ENCODE measurements at places on chromosomes 2 and 18. TPM values are rescaled to one million over a fixed set of nuclear protein-coding genes. Genes with fewer than 3 reads are reported as not detected.

DNA sequence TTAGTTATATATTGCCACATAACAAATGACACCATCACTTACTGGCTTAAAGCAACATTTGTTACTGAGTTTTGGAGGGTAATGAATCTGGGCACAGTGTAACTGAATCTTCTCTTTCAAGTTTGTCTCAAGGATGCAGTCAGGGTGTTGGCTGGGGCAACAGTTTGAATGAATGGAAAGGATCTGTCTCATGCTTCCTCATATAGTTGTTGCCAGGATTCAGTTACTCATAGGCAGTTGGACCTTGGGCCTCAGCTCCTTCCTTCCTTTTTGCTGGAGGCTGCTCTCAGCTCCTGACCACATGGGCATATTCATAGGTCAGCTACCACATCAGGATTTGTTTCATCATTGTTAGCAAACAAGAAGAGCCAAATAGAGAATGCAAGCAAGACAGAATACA is 466.1 kb upstream of the MC4R start:
- DNase-seq: no peak

- DNase-seq: no peak
Observed at GRCh38 chr2:84833481-84834150, 47.3 kb downstream of the TRABD2A start.

GCKR gene
- total RNA-seq: not detected

GRCh38 chr2:217725409-217725808 is 277.4 kb downstream of the TNS1 start:
- DNase-seq: no peak

GRCh38 chr2:240579771-240580614 is 6.5 kb upstream of the CAPN10 start:
- peak; percentile 57 for DNase-seq

GRCh38 chr2:220533485-220533884 is 906.1 kb downstream of the SLC4A3 start:
- no peak for DNase-seq

DNA sequence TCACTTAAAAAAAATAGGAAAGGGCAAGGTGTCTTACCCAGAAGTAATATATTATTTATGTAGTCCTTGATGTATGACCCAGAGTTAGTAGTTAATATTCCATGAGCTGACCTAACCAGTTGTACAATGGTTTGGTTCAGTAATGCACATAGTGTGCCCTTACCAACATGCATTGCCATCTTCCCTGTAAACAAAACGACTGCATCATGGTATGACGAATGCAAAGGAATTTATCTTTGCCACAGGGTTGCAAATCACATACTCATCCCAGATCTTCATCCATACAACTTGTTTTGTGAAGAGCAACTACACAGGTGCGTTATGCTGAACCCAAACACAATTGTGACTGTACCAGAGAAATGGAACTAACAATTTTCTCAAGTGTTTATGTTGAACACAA is 68.9 kb upstream of the ZSWIM2 start:
- no peak for DNase-seq

DNA sequence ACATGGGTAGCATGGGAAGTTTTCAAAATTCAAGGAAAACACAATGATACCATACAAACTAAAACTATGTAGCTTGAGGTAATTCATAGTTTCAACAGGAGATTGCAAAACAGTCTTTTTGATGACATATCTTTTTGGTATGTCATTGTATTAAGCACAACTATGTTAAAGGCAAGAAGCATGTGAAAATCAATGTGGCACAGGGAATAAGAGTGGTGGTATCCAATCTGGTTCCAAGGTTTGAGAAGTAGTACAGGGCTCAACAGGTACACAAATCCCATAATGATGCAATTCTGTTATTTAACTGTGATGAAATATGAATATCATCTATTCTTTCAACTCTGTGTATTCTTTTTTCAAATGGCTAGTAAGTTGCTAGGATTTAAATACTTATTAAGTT is 16.4 kb upstream of the DLX2 start:
- no peak for DNase-seq

- no peak for DNase-seq
Observed at GRCh38 chr18:63961435-63961980, 8.4 kb upstream of the SERPINB8 start.

DNA sequence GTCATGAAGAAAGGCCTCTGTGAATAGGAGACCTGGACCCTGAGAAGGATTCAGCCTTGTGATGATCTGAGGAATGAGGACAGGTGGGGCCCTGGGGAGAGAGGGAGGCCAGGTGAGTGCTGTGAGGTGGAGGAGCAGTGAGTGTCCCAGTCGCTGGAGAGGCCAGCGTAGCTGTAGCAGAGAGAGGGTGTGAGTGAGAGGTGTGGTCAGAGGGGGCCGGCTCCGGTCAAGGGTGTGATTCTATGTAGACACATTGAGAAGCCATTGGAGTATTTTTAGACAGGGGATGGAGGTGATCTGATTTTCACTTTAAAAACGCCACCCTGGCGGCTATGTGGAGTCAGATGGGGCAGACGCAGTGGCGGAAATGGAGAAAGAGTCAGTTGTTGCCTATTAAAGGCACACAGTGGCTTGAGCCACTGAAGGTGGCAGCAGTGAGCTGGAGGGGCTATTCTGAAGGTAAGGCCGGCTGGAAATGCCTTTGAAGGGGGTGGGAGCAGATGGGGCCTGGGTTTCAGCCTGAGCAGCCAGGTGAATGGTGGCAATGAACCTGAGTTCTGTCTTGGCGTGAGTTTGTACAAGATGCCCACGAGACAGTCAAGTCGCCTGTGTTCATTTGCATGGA is 55.6 kb downstream of the GREB1 start:
- DNase-seq: no peak

- DNase-seq: no peak
Observed at GRCh38 chr2:176817061-176817565, 395.5 kb upstream of the HNRNPA3 start.

DNA sequence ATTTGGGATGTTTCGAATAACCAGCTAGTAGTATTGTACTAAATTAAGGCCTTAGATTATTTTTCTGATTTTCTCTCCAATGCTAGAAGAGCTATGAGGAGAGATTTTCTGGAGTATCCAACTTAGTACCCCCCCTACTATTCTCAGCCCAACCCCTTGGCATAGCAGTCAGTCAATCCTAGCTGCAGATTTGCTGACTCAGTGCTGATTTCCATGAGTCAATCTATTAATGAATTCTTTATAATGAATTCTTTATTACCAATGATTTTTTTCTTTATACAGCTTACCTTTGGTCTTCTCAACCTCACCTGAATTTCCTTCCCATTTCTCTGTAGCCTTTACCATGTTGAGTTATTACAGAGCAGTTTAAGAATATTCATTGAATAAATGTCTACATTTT is 192.8 kb upstream of the ETAA1 start:
- no peak for DNase-seq

GRCh38 chr2:7348761-7349160 is 431.5 kb downstream of the RNF144A start:
- no peak for DNase-seq

GRCh38 chr18:38545071-38545470 is 979.5 kb upstream of the CELF4 start:
- no peak for DNase-seq

GRCh38 chr2:208545403-208546042 is 138.9 kb downstream of the PTH2R start:
- no peak for DNase-seq

- DNase-seq: no peak
Observed at GRCh38 chr2:97745474-97746174, 32.2 kb downstream of the ZAP70 start.

DNA sequence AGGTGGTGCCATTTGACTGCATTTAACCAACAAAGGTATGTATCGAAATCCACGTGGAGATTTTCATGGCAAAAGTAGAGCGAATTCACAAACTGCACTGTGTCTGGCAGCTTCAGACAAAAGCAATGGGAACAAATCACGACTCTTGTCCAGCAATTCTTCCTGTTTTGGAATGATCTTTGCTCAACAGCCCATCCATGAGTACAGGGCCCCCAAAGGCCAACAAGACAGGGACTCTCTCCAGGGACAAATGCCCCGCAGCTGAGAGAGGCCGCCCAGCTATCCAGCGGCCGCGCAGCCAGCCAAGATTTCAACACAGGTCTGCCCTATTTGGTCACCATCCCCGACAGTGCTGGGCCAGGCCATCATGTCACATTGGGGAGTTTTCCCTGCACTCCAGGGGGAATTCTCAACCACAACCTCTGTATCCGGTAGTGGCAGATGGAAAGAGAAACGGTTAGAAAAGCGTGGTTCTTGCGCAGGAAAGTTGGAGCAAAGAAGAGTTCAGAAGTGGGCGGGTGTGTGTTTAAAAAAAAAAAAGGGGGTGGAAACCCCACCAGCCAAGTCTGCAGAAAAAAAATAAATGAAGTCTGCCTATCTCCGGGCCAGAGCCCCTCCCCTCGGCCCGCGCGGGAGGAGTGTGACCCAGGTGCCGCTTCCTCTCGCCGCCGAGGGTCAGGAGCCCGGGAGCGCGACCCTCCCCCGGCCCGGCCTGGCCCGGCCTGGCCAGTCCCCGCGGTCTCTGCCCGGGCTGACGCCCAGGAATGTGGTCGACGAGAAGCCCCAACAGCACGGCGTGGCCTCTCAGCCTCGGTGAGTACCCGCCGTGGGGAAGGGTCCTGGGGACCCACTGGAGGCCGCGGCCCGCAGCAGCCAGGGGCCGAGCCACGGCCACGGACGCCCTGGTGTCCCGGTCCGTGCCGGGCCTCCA is at the start of gene GYPC:
GYPC (plus strand) TSS at position 659 of the 931 bp plus-strand sequence; CDS start at position 765, 106 bp downstream.
- DNase-seq: peak; percentile 62

ANKRD62 gene
- total RNA-seq: not detected

DNA sequence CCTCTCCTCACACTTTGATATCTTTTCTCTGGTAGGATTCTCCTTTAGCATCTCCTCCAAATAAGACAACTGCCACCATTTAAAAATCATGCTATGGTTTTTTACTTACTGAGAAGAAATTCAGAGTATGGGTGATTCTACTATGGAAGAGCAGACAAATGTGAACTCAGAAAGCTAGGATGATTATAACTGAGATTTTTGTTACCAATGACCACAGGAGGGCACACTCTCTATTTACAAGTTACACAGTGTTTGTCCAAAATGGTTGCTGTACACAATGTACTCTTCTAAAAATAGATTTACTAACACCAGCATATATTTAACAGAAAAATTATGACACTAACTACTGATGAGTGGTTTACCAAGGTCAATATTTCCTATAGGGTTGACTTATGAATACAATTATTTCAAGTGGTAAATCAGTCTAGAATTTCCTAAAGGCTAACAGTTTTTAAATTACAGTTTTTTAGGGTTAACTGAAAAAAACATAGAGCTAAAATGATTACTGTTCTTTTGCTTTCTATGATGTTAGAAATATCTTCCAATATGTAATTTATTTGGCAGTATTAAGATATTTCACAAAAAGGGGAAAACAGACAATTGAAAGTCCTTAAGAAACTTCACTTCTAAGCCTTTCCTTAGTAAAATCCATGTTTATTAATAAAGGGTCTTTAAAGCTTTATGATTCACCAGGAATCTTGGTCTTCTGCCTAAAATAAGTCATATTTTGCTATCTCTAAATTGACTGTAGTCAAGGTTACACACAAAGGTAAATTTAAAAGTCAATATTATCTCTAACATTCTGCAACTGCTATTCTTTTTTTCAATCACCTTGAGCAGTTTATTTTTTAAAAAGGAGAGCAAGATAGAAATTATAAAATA is 57.2 kb downstream of the MAP4K3 start:
- no peak for DNase-seq

SLC5A7 gene
- total RNA-seq: not detected

DNA sequence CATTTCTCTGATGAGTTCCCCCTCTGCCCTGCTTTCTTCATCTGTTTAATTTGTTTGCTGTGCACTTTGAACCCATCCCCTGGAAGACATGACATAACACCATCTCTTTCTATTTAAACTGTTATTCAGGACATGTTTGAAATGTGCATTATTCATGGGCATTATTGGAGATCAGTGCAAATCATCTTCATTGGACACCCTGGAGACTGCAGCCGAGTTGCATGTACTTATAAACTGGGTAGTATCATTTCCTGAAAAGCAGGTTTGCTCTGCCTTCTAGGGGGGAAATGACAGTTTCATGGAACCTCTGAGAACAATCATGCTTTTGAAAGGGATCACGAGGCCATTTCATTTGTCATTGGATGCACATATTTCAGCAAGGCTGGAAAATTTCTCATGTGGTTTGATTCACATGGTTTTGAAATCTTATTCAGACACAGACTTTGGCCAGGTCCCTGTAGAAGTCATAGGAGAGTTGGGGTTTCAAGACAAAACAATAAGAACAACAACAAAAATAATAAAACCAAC is 462.8 kb upstream of the MEX3C start:
- no peak for DNase-seq

GRCh38 chr2:239579524-239580198 is 178.8 kb upstream of the HDAC4 start:
- no peak for DNase-seq

DNA sequence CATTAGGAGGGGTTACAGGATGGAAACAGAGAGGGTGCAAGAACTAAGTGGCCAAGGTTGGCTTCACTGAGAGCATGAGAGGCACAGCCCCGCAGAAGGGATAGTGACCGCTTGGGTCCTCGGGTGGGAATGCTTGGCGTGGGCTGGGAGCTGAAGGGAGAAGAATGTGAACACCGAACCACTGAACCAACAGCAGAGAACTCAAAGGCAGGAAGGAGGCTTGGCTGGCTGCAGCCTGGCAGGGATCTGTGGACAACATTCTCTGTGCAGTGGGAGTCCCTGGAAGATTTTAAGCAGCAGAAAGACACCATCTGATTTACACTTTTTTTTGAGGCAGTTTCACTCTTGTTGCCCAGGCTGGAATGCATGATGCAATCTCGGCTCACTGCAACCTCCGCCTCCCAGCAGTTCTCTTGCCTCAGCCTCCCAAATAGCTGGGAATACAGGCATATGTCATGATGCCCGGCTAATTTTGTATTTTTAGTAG is 33.9 kb downstream of the SOWAHC start:
- DNase-seq: peak; percentile 39

DSEL gene
- total RNA-seq: 13.8 TPM

CDH2 gene
- total RNA-seq: 0.33 TPM

DNA sequence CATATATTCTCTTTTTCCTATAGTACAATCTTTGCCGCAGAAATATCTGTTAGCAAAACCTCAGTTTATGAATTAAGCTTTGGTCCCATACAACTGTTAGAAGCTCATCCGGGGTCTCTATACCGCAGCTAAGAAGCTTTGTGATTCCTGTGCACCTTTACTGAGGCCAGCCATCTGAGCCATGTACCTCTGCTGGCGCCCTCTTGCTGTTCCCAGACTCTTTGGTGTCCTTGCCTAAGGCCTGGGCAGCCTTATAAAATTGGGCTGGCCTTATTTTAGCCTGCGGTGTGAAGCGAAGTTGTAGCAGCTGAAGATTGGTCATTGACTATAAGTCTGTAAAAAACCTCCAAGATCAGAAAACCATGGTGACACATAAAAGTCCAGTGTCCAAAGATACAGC is 1135.1 kb upstream of the CHAC2 start:
- no peak for DNase-seq

GRCh38 chr2:98871506-98871905 is 64.5 kb downstream of the CRACDL start:
- DNase-seq: no peak

CABYR gene
- 0.64 TPM for total RNA-seq

DNA sequence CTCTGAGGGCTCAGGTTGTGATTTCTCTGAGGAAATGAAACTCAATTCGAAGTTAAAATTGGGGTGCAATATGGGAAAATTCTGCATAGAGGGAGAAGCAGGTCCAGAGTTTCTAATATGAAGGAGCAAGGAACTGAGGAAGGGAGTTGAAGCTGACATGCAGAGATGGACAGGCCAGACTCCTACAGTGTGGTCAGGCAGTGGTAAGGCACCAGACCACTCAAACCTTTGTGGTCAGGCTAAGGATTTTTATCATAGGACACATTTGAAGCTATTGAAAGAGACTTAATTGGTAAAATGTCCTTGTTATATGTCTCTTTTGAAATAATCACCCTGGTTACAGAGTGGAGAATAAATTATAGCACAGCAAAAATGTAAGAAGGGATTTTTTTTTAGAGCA is 1074.8 kb upstream of the CDH2 start:
- DNase-seq: no peak

Data from breast epithelium (tissue), 4 donors.